ENCODE measurements at places on chromosomes 3 and 15.

DNA sequence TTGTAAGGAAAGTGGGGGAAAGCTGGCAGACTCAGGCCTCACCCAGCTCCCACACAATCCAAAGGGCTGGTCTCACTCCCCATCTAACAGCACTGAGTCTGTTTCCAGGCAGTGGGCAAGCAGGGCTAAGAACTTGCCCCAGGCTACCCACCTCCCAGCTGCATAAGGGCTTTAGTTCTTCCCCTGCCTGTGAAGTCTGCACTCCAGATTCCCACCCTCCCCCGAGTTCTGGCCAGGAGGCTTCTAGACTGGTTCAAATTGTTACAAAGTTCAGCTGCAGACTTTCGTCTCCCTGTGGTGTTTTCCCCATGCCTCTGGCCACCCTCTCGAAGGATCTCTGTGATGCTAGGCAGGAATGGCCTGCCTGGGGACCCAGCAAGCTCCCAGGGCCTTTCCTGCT, 11.2 kb downstream of the EHHADH start:
- DNase-seq = no peak

DNA sequence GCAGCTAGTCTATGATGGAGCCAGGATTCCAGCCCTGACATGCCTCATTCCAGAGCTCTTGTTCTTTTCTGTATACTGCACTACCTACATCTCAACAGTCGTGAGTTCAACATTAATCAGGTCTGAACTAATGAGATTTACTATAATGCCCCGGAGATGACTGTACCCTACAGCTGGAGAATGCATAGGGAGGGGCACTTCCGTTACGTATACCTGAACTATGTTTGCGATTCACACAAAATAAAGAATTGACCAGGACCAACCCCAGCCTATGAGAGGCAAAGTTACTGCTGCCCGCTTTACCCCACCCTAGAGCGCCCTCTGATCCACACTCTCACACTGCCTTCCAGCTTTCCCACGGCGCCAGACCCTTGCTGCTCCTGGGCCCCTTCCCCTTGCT, 97.0 kb downstream of the IGF2BP2 start:
- no peak for DNase-seq

DNA sequence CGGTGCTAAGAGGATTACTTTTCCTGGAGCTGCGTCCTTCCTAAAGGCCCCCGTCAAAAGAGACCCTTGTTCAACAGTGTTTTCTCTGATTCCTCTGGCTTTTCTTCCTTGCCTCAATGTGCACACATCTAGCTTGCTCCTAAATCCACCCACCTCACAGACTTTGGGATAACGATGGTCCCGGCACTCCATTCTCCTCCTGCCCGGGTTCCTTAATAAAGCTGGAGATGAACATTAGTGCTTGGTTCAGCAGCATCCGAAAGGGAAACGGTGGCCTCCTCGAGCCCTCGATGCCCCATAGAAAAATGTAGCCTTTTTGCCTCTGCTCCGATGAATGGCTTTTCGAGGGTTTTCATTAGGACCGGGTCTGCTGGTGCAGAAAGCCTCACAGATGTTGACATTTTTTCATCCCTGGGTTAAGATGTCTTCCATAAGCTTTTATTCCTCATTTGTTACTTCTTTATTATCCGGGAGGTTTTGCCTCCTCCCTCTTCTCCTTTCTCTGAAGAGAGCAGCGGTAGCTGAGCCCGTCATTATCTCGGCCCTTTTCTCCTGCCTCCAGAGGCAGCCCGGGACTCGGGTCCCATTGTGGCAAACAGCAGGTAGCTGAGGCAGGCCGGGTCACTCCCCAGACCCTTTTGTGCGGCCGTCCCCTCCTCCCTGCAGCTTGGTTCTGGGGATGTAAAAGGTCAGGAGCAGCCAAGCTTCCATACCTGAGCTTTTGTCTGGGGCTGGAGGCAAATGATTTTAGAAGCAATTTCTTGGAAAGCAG, 64.6 kb downstream of the CPN2 start:
- DNase-seq = no peak

GRCh38 chr3:42024591-42025351, 62.9 kb upstream of the ULK4 start:
- DNase-seq = no peak

- DNase-seq = no peak
Measured at GRCh38 chr15:67873777-67874176, 33.9 kb upstream of the RNU6-1 start.

- DNase-seq = no peak
Measured at GRCh38 chr3:57910990-57911389, 97.2 kb upstream of the FLNB start.

GRCh38 chr15:67340630-67341029, 86.0 kb downstream of the IQCH start:
- DNase-seq = no peak

DNA sequence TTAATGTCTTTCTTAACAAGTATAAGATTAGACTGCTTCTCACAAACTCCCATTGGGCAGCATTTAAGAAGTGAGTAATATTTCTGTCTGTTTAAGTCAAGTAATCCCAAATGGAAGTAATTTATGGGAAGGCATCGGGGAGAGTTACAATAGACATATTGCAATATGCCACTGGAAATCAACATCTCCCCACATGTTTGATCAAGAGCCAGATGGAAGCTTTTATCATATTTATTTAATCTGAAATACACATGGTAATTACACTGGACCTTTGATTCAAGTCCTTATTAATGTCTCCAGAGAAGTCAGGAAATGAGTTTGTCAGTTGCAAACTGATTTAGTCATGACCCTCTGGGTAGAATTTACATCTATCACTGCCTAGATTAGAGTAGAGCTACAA, 943.8 kb downstream of the VGLL3 start:
- no peak for DNase-seq

- no peak for DNase-seq
Measured at GRCh38 chr3:52230461-52230860, 5.0 kb upstream of the TLR9 start.

- DNase-seq = no peak
Measured at GRCh38 chr15:95857758-95858157, 472.7 kb upstream of the NR2F2 start.

- peak; percentile 41 for DNase-seq
Measured at GRCh38 chr3:185353823-185354614, 8.9 kb upstream of the MAP3K13 start.

GRCh38 chr3:40766396-40766795, 241.6 kb downstream of the ZNF621 start:
- no peak for DNase-seq
